Hematopoietic multipotent progenitor cell (in vitro differentiated cells): ENCODE measurements at places on chromosomes 3 and 15.

DNA sequence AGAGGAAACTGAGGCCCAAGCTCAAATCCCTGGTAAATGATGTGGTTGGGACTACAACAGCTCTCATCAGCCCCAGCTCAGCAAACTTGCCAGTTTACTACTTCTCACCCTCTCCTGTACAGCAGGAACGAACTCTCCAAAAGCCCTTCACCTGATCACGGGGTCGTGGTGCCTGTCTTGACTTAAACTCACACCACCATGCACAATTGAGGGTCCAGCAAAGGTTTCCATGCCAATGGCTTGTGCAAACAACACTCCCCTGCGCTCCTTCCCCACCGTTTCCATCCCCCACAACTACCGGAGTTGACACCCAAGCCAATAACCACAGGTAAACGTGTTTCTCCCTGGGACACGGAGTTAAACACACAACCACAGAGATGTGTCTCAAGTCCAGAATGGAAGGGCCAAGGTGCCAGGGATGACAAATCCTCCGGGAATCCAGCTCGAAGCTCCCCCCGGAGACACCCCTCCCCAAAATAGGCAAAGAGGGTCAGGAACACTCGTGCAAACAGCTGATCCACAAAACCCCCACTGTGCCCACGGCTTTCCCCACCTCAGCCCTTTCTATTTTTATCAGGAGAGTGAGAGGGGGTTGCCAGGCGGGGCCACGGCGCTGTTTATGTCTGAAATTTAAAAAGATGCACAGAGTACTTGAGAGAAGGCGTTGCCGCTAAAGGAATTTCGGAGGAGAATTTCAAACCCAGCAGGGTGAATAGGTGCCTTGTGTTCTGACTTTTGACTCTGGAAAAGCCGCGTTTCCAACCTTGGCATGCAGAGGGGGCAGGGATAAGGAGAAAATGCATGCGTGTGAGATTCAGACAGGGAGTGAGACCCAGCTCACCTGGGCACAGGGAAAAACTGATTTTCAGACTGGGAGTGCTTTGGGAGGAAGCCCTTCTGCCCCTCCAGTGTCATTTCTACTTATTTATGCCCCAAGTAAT lies 10.6 kb upstream of the ACAN start:
- no peak for DNase-seq

- DNase-seq, result no peak
Observed at GRCh38 chr15:45164914-45165313, 22.9 kb downstream of the SHF start.

DNA sequence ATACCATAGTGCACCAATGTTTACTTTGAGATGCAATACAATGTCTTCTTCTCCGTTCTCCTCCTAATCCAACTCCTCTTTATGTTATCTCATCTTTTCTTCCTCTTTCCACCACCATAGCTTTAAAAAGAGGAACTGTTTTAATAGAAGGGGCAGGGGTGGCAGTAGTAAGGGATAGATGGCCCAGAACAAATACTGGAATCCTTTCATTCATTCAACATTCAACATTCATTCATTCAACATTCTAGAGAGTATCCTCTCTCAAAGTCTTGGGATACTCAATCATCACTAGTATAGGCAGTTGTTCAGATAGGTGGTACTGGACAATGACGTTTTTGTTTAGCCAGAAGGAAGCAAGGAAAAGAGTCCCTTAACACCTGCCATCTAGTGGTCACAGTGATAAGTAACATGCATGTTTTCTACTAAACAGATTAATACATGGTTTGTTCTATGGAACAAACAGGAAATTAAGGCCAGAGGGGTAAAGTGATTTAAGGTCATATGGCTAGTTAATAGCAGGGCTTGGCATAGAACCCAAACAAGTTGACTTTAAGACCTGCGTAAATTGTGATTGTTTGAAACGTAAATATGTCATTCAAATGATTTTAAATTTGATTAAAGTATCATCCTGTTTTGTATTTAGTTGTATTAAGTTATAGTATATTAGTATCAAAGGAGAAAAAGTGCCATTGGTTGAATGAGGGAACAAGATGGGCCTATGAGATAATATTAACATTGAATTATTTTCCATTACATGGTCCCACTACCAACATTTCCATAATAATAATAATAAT lies 26.9 kb upstream of the EHHADH start:
- peak; percentile 73 for DNase-seq

- DNase-seq, result no peak
Observed at GRCh38 chr3:109353057-109353456, 15.7 kb upstream of the DPPA4 start.

DNA sequence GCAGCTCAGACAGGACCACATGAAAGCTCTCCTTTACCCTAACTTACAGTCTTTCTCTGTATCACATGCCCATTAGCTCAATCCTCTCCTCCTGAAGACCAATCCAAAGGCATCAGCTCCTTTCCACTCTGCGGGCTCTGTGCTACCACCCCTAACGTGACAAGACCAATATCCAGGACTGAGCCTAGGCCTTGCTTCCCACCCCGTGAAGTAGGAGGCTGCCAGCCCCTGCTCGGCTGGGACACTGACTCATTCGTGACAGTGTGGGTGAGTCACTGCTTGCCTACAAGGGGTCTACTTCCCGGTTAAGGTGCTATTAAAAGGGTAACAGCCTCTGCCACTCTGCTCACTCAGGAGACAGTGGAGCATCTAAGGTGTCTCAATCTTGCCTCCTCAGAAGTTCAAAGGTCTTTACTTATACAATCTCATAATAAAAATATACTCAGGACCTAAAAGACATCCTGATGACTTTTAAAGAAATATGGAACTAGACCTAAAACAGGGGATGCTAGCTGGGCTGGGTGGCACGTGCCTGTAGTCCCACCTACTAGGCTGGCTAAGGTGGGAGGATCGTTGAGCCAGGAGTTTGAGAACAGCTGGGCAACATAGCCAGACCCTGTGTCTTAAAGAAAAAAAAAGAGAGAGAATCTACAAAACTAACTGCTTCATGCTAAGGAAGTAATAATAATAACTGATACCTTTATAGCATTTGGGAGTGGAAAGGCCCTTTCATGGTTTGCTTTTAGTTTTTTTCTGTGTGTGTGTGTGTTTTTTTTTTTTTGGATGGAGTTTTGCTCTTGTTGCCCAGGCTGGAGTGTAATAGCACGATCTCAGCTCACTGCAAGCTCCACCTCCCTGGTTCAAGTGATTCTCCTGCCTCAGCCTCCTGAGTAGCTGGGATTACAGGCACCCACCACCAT lies 55.0 kb downstream of the TMEM44 start:
- no peak for DNase-seq

DNA sequence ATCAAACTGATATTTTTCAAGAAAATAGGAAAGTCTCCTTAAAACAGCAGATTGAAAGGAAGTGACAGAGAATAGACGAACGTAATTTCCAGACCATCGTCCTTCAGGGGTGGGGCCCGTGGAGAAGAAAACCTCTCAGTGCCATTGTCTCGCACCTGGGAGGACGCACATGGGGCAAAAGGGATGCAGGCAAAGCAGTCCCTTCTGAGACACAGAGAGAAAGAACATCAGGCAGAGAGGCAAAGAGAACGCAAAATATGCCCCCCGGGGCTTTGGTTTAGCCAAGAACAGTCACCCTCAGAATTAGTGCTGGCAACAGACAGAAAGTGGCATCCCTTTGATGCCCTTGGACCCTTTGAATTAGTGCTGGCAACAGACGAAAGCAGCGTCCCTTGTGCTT lies 37.0 kb downstream of the MUC20 start:
- no peak for DNase-seq

DNA sequence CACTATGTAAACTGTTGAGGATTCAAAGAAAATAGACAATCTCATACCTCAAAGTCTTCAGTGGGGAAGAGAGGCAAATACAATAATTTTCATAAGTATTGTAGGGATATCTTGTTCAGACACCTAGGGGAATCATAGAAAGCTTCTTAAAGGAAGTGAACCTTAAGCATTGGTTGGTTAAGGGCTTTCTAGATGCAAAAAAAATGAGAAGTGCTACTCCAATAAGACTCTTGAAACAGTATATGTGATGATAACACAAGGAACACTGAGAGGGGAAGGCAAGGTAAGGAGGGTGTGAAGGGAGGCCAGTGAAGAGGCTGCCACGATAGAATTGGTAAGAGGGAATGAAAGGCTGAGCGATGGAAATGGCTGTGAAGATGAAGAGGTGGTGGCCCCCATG lies 104.1 kb downstream of the TPRG1 start:
- no peak for DNase-seq

- DNase-seq, result no peak
Observed at GRCh38 chr15:78841891-78842290, 30.6 kb upstream of the ADAMTS7 start.

DNA sequence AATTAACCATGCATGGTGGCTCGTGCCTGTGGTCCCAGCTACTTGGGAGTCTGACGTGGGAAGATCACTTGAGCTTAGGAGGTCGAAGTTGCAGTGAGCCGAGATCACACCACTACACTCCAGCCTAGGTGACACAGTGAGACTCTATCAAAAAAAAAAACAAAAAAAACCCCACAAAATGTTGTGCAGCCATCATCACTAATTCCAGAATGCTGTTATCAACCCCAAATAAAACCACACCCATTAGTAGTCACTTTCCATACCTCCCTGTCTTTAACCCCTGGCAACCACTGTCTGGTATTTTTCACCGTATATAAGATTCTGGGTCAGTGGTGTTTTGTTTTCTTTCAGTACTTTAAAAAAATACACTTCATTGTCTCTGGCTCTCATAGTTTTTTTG lies 16.6 kb downstream of the HMCES start:
- no peak for DNase-seq

- no peak for DNase-seq
Observed at GRCh38 chr3:186095561-186096081, 13.3 kb downstream of the ETV5 start.

DNA sequence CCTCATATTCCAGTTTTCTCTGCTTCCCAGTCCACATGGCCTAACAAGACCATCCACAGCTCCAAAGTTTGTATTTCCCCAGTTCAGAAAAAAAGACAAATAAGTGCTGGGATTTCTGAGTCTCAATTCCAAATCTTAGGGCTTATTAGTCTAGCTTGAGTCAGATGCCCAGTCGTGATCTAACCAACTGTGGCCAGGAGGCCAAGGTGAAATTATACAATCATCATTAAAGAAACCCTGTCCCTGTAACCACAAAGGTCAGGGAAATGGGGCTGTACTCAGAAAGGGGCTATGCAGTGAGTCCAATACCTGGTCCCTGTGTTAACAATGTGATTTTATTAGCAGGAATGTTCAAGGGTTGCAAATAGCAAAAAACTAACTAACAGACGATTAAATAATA lies 40.5 kb upstream of the MITF start:
- DNase-seq, result no peak

GRCh38 chr3:70933105-70933810 lies 620.8 kb upstream of the MDFIC2 start:
- DNase-seq, result no peak

DNA sequence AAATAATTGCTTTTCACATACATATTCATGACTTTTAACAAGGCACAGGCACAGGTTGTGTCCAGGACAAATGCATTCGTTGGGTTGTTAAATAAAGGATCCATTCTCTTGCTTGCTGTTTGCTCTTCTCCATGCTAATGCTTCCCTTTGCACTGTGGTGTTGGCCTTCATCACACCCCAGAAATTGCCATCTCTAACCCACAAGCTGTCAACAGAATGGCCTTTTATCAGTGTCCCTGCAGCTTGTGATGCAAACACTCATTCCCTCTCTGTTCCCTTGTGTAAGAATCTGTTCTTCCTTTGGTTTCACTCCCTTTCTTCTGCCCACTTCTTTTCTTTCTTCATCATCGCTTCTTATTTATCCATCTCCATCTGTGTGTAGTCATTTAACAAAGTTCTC lies 72.2 kb downstream of the SLC7A14 start:
- no peak for DNase-seq

DNA sequence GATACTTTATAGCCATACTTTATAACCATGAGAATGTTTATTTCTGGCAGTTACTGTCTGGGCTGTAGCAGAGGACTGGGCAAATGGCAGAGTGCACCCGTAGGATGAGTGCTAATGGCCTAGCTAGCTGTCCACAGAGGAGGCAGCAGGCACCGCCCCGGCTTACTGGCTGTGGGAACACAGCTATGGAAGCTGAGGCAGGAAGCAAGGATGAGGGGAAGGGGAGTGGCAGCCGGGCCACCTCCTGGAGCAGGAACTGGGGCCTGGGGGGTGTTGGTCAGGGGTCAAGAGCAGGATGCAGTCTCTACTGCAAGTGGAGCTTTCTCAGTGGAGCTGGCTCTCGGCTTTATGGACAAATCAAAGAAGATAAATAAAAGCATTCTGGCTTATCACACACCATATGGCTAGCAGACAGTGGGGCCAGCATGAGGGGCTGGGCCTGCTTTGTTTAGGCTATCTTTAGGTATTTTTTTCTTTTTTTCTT lies 316.8 kb upstream of the CTDSPL start:
- DNase-seq, result no peak

DNA sequence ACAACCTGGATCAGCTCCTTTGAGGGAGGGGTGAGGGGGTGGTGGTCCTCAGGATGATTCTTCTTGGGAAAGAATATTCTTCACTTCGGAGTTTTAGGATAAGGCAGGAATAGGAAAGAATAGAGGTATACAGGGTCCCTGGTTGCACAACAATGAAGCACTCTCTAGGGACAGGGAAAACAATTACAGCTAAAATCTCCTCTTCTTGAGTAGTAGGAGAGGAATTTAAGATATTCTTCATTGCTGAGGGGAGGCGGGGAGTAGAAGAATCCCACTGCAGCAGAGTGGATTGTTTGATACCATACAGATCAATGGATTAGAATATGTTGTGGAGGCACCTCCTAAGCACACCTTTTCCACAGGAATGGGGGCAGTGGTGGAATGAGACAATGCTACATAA lies 20.5 kb downstream of the SLC9C1 start:
- DNase-seq, result no peak

- no peak for DNase-seq
Observed at GRCh38 chr15:29699791-29700190, 122.5 kb downstream of the TJP1 start.

- DNase-seq, result peak; percentile 77
Observed at GRCh38 chr3:105722943-105723556, 145.8 kb downstream of the CBLB start.

GRCh38 chr15:81088470-81089013 lies 45.5 kb upstream of the CFAP161 start:
- DNase-seq, result no peak

DNA sequence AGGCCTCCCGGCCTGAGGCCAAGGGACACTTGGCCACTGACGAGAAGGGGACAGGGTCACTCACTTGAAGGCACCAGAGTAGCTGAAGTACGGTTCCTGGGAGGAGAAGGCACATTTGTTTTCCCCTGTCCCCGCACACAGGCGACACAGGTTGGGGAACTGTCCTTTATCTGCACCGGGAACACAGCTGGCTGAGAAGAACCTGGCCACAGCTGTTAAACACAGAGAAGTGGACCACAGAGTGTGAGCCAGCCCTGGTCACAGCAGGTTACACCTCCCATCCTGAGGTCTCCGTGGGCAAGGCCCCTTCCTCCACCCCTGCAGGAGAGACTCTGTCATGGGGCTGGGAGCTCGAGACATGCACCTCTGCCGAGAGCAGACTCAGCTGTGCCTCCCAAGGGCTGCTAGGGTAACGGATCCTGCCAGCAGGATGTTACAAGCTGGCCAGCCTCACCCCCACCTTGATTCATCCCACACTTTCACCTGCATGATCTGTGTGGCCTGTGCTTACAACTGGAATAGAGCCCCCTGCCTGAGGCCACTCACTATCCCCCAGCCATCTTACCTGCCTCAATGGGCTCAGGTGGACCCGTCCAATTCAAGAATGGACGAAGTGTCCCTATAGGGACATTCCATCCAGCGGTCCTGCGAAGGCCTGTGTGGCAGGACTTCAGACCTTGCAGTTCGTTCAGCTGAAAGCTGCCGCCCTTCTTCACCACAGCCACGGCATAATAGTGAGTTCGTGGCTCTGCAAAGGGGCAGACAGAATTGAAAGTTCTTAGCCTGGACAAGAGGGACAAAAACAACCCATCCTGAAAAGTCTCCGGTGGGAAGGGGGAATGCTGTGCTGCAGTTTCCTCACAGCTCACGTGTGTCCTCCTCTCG lies 9.2 kb downstream of the LTF start:
- no peak for DNase-seq
